Epithelial cell of proximal tubule (primary cell): ENCODE measurements at places on chromosomes 5 and 9. TPM values are rescaled to one million over a fixed set of nuclear protein-coding genes. Genes with fewer than 3 reads are reported as not detected.

Gene CDHR2
- not detected in 2 replicates for total RNA-seq

Gene TAF1L
- under 0.01 TPM in 1 of 2 replicates, not detected in the other for total RNA-seq

Gene GRXCR2
- total RNA-seq: not detected in 2 replicates

Gene CDH9
- total RNA-seq: not detected in 2 replicates

DNA sequence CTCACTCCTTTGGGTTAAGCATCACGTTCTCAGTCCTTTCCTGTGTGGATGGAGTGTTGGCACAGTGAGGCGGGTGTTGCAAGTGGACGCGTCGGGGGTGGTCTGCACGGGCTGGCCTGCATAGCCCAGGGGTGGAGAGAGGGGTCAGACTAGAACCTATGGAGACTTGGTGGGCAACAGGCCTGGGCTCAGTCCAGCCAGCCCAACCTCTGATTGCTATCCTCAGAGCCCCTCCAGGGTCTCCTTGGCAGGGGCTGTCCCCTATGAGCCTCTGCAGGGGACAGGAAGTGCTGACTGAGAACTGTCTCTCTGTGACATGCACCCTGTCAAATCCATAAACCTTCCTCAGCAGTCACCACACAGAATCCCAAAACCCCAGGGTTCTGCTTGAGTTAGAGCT is 2.3 kb downstream of the DCANP1 start:
- DNase-seq: no peak

DNA sequence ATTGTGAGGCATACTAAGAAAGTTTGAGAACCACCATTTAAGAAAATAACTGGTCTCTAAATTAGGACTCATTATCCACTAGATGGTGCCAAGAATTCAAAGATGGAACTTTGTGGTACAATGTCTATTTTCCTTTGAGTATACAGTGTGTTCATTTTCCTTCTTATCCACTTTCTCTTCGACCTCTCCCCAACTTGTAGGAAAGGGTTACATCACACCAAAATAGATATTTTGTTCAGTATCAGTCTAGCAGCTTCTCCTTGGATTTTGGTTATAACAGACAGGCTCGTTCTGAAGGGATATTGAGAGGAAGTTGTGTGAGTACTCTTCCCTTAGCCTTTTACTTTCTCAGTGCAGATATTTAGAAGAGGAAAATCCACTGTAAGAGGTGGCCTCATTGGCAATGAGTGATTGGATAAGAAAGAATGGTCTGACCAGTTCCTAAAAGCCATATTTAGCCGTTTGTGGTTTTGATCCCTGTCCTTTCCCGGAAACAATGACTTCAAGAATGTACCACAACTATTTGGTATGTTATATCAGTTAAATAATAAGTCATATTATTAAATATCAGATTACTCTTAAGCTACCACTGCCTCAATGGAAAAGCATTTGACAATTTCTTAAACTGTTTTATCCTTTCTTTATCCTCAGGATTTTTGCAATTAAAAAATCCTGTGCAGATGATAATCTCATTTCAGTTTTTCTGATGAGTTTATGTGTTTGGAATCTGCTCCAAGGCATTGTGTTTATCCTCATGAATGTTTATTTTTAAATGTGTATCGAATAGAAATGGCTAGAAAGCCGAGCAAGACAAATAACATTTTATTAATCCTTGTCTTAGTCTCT is 69.0 kb upstream of the GRAMD2B start:
- peak; percentile 73 for DNase-seq

DNA sequence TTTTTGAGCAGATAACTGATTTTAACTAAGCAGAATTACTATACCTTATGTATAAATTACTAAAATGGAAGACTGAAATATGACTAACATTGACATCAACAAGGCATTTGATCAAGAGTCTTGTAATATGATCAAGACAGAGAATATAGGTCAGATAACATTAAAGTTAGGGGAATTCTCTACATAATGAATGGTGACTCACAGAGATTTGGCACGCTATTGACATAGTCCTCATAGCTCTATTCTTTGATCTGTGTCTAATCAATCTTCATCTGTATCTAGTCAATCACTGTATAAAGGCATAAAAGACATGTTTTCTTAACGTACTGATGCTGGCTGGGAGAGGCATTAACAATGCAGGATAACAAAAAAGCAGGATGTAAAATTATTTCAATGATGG is 17.4 kb downstream of the ABITRAM start:
- DNase-seq: no peak

- DNase-seq: no peak
Measured at GRCh38 chr9:18333157-18333556, 140.8 kb upstream of the ADAMTSL1 start.

- DNase-seq: no peak
Measured at GRCh38 chr9:87707805-87708506, 18.0 kb upstream of the CTSL start.

- DNase-seq: no peak
Measured at GRCh38 chr9:99143655-99144054, 38.7 kb downstream of the TGFBR1 start.

- peak; percentile 95 for DNase-seq
Measured at GRCh38 chr5:100644185-100644584, 109.0 kb downstream of the FAM174A start.

DNA sequence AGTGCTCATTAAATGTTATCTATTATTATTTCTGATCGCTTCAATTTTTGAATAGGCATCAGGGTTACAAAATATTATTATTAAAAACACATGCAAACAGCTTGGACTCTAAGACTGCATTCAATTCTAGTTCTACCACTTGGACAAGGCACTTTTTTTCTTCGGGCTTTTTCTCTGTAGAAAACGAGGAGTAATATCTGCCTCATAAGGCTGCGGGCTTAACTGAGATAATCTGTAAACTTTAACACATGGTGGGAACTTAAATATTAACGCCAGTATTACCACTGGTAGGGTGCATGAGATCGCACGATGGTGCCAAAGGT is 511 bp upstream of the SPDL1 start:
- DNase-seq: no peak

- DNase-seq: no peak
Measured at GRCh38 chr9:137156567-137157375, 13.1 kb downstream of the LRRC26 start.

DNA sequence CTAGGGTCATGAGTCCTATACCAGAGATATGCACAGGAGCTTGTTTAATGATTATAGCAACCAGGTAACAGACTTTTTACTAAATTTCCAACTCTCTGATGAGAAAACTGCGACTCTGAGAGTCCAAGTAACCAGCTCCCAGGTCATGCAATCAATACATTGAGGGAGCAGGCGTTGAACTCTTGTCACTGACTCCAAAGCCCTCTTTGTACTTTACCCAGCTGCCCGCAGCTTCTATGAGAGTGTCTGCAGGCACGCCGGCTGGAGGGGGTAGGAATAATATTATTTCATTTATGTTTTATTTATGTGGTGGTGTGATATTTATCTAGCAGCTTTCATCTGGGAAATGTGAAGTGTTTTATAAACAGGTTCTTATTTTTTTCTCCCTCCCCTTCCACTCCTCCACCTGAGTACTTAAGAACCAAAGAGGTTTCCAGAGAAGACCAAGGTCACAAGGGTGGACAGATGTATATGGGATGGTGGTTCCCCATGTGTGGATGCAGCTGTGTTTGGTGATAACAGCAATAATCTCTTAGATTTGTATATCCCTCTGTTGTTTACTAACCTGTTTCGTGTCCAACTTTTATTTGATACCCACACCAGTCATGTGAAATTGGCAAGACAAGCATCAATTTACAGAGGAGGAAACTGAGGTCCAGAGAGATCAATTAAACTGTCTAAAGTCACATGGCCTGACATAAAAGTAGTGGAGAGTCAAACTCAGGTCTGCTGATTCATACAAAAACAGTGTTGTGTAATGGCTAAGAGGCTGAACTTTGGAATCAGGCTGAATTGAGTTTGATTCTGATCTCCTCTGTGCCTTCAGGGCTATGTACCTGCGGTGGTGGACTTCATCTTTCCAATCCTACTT is 140.2 kb upstream of the TRIM32 start:
- DNase-seq: peak; percentile 54
